Cerebellar cortex (tissue), 1 donor: ENCODE measurements at places on chromosomes 5 and 9.

- DNase-seq: no peak
These were observed 9.3 kb upstream of the TRIM14 start for GRCh38 chr9:98128316-98128715.

DNA sequence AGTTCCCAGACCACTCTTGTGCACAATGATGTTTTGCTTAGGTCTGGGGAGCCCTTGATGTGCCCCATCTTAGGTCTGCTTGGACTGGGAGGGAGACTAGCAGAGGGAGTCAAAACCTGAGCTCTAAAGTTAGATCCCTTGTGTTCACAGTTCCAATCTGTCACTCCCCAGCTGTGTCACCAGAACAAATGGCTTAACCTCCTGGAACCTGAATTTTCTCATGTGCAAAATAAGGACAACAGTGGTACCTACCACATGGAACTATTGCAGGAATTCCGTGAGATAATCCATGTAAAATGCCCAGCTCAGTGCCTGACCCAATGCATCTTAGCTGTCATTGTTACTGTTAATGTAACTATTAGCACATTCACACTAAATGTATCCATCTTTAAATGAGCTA is 45.5 kb downstream of the GALNT10 start:
- DNase-seq: no peak

- DNase-seq: no peak
These were observed 50.1 kb downstream of the SLC36A1 start for GRCh38 chr5:151497391-151498002.

GRCh38 chr9:132970324-132971062 is 8.0 kb upstream of the GFI1B start:
- no peak for DNase-seq

DNA sequence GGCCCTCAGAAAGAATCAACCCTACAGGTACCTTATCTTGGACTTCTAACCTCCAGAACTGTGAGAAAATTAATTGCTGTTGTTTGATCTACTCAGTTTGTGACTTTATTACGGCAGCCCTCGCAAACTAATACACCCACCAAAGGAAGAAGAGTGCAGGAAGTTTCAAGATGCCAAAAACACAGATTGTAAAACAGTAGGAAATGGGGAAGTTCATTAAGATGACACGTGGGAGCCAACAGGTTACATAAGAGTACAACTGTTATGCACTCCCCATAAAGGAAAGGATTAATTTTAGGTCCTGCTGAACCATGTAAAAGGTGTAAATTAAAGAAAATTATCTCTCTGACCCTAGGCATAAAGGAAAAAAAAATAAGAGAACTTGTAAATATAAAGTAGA is 294.3 kb downstream of the EPB41L4A start:
- peak; percentile 96 for DNase-seq

DNA sequence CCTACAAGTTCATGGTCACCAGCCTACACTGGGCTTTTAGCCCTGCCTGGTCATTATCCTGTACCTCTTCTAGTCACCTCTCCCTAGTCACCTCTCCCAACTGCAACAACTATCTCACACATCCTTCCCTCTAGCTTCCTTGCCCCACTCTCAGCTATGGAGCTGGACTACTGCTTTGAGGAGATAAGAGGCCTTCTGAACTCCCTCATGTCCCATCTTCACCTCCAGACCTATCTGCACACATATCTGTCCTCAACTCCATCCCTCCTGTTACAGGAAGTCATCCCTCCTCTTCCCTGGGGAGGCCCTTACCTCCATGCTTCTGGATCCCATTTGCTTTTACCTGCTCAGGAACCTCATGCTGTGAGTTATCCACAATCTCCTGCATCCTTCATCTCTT is 5.7 kb downstream of the RPP25L start:
- no peak for DNase-seq

DNA sequence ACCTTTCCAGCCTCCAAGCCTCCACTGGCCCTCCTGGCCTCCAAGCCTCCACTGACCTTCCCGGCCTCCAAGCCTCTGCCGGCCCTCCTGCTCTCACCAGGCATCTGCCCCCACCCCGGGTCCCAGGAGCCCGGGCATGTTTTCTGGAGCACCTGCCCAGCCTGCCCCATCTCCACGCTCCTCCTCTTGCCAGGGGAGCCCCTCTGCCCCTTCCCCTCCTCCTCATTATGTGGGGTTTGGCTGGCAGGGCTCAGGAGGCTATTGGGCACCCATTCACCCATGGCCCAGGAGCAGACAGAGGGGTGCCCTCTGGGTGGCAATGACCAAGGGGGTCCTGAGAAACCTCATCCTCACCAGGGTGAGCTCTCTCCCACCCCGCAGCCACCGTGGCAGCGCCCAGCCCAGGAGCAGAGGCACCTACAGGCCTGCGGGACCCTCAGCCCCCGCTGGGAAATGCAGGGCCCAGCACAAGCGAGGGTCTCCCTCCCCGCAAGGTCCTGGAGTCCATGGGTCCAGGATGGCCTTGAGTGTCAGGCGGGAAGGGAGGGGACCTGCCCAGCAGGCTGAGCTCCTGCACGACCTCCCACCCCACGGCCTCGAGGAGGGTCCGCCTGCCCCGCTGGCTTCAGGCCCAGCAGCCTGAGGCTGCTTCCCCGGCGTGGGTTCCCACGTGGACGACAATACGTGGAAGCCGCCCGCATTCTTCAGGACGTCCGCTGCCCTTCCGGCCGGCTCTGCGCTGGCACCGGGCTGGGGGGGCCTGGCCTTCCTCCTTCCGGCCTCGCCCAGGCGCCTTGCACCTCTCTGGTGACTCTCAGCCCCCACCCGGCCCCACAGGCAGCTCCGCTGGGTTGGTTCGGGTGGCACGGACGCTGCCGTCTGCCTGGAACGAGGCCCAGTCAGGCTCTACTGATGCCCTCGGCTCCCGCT is 51.4 kb upstream of the NRARP start:
- no peak for DNase-seq

- DNase-seq: no peak
These were observed 256.8 kb downstream of the ROR2 start for GRCh38 chr9:91693226-91693625.

- DNase-seq: no peak
These were observed 149.1 kb upstream of the TRPM3 start for GRCh38 chr9:71270554-71270953.

GRCh38 chr5:159469496-159470372 is 139.4 kb upstream of the IL12B start:
- no peak for DNase-seq

DNA sequence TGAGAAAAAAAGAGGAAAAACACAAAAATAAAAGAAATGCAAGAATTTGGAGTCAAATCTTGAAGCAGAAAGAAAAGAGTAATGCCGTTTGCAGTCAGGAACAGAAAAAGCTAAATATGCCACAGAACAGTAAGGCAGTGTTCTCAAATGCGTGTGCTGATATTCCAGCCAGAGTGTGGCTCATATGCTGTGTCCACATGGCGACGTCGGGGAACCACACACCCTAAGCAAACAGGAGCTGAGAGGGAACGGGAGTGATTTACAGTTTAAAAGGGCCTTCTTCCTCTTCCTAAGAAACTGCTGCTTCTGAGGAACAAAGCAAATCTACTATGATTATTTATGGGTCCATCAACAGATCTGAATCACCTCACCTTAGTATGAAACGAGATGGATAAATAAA is 42.7 kb downstream of the DDX31 start:
- no peak for DNase-seq

- DNase-seq: no peak
These were observed 25.4 kb upstream of the NKD2 start for GRCh38 chr5:983238-983524.
